DMS79 (cell line): ENCODE measurements at places on chromosomes 4 and X.

- no peak for DNase-seq
Measured at GRCh38 chrX:12370497-12370986, 232.3 kb downstream of the FRMPD4 start.

- DNase-seq, result no peak
Measured at GRCh38 chrX:37348971-37349220, 268 bp upstream of the PRRG1 start.

GRCh38 chr4:74441744-74442143, 3.2 kb upstream of the AREG start:
- no peak for DNase-seq

GRCh38 chr4:111070390-111070789, 447.5 kb upstream of the PITX2 start:
- no peak for DNase-seq

DNA sequence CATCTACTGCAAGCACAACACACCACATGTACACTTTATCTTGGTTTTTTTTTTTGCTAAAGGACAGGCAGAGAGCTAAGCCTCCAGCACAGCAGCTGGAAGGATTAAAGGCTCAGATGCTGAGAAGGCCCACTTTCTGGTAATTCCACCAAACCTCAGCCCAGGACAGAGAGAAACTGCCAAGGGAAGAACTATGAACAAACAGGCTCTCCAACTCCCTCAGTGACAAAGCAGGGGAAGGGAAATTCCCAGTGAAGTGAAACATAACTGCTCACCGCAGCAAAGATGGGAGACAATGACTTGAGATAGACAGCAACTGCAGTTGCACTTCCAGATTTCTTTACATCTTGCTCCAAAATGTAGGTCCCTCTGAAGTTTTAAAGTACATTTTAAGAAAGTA, 4.8 kb downstream of the PROM1 start:
- DNase-seq, result no peak
